ENCODE measurements at places on chromosomes 4 and X.

GRCh38 chrX:135923353-135923752, 29.8 kb downstream of the SAGE1 start:
- no peak for DNase-seq

DNA sequence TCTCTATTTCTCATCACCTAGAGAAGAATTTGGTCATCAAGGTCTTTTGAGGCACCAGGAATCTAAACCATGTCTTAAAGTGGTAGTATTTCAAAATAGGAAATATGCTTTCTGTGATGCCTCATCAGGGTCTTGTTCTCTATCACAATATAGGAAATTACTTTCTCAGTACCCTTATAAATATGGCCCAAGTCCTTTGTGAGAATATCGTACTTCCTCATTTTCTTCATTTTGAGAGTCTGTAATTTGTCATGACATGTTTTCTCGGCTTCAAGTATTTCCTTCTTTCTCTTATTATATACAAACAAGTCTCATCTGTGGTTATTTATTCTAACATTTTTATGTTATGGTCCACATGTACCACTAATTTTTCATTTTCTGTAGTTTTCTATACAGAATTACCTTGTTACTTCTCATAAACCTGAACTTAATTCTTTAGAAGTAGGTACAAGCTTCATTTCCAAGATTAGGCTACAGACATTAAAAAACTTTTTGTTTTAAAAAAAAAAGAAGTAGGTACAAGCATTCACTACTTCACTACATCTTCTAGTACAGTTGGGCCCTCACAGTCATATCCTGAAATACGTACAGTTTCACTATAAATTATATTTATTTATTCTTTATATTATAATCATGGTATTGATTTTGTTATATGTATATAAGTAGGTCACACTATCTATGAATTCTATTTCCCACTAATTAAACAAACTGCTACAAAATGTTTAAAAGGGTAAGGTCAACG, 54.4 kb downstream of the KLHL13 start:
- DNase-seq, result no peak

DNA sequence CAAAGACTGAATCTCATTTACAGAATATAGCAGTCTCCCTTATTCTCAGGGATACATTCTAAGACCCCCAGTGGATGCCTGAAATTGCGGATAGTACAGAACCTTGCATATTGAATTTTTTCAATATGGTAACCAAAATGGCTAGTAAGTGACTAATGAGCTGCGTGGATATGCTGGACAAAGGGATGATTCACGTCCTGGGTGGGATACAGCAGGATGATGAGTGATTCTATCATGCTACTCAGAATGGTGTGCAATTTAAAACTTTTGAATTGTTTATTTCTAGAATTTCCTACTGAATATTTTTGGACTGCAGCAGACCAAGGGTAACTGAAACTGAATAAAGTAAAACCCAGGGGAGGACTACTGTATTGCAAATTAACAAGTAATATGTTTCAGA, 66.7 kb downstream of the STAG2 start:
- no peak for DNase-seq

- no peak for DNase-seq
These were observed 321.6 kb downstream of the ARHGAP10 start for GRCh38 chr4:148053298-148054003.

DNA sequence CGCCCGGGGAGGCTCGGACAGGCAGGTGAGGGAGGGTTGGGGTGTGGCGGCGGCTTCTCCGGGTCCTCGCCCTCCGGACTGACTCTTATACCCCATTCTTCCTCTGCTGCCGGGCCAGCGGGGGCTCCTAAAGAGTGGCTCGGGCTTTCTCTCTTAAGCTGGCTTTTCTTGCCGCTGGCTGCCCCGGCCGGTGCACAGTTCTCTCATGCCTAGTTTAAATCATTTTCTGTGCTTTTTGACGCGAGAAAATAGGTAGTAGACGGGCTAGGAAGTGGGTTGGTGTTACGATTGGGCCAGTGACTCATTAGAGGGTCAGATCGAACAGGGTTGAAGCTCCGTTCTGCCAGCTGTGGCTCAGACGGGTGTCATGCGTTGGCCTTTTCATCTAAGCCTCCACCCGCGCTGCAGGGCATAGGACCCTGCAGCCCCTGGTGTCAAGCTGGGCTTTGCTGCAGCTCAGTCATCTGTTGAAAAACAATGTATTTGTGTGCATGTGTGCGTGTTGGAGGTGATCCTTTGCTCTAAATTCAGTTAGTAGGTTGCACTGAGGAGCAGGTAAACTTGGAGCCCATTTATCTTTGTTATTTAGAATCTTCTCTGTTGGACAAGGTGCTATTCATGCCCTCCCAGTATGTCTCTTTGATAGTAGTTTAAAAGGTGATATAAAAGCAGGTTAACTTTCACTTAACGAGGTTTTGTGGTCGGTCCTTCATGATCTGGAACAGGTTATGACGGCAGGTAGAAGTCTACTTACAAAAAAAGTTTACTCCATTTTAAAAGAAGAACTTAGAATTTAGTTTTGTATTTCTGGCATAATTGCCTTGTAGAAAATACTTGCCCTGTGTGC, 802 bp downstream of the BMP2K start:
- DNase-seq, result peak; percentile 58

Data from activated CD8-positive, alpha-beta memory T cell treated with anti-CD3 and anti-CD28 coated beads, Interleukin-2, amount 50 U/mL, for 4 hours (primary cell).